PC-9 (cell line): ENCODE measurements at places on chromosomes 2 and 18.

DNA sequence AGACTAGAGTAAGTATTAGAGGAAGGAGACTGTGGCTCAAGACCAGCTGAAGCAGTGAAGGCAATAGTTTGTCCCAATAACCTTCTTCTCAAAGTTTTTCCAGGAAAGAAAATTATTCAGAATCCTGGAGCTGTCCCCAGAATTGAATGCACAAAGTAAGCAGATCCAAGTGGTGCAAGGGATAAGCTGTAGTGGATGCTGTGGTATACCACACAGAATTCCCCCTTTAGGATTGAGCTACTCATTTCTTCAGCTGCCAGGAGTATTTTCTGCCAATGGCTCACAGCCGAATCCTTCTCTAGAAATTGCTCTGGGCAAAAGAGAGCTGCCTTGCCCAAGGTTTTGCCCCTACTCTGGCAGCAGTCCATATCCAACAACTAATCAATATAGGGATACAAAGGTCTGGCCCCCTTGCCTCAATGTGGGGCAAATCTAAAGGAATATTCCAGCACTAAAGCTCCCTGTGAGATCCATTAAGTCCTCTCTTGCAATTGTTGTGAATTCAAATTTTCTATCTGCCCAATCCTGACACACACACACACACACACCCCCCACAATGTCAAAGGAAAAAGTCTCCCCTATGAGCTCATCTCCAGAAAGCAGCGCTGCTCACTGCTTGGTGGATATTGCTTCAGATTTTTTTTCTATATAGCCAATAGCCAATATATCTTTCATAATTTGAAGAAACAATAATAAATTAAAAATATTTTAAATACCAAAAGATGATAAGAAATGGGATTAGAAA lies 18.4 kb upstream of the TCF7L1 start:
- DNase-seq: no peak

GRCh38 chr18:7727361-7728076 lies 160.4 kb downstream of the PTPRM start:
- DNase-seq: no peak

DNA sequence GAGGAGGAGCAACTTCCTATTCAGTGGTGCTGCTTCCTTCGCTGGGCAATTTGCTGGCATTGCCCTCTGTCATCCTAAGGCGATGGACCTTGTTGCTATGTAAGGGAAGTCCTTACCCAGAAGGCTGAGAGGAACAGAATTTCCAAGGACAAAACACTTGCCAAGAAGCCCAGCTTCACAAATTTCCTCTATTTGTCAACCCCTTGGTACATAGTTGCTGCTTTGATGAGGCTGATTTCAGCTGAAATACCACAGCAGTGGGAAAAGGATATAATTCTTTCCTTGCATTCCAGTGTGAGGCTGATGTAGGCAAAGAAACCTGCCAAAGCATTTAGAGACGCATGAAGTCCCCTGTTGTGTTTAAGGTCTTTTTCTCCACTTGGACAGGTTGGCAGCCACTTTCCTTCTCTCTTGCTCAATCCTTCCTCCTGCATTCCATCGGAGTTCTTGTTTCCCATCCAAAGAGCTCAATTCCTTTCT lies 16.4 kb upstream of the ST3GAL5 start:
- DNase-seq: no peak

DNA sequence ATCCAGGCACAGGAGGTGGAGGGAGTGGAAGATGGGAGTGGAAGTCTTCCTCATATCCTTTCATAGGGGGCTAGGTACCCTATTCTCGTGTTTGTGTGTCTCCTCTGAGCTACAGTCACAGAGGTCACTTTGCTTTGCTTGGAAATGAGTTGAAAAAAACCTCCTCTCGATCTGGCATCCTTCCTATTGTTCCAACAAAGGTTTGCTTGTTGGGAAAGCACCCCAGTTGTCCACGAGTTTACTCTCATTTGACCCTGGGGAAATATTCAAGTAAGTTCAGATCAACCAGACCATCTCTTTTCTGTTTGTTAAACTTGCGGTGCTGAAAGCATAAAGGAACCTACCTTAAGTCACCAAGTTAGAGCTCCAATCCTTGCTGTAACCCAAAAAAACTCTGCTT lies 59.3 kb downstream of the ARHGEF33 start:
- DNase-seq: no peak

DNA sequence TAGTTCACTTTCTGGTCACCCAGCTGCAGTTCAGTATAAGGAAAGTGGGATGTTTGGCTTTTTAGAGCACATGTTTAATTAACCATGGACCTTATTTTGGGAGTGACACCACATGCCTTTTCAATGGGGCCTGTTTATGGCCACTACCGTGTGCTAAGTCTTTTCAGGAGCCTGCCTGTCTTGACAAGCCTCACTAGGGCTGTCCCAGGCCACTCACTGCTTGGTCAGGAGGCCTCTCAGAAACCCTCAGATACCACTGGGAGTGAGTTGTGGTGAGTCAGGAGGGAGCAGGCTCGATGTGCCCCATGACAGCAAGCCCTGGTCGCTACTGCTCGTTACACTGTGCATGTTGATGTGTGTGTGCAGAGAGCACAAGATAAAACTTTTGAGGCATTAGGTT lies 123.0 kb downstream of the MAP4K4 start:
- no peak for DNase-seq

DNA sequence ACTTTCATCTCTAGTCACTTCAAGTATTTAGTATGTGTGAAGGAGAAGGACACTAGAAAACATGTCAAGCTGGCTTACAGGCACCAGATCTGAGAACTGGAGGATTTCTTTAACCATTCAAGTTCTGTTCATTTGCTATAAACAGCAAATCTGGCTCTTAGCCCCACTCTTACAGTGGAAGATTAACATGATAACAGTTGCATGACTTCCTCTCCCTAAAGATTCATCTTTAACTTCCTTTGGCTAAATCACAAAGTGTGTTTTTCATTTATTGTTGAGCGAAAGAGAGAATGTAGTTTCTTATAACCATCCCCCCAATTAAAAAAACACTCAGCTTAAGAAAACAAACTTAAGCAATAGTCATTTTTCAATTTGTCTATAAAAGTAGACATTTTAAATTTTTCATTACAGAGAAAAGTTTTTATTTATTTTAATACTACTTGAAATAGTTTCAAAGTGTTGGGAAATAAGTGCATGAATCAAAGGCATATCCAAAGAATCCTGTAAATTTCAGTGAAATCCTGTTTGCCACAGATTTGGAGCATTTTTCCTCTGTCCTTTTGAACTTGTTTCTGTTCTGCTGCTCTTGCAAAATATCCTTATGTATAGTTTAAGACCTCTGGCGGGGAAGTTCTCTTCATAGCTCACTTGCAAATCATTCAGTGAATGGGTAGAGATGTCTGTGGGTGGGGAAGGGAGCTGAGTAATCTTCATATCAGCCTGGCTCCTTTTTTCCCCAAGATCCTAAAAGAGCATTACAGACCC lies 241.0 kb upstream of the RBBP8 start:
- no peak for DNase-seq

DNA sequence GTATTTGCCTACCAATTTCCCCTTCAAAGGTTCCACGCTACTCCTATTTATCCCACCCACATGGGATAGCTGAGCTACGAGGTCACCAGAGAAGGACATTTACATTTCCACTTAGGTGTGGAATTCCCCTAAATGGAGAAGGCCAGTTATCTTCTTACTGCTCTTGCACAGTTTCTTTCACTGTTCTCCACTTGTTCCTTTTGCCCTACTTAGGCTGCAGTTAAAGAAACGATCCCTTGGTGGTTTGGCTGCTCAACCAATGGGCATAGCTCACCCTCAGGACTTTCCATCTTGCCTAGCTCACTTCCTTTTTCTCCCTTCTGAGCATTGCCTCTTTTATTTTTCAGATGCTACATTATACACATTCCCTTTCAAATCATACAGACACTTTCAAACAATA lies 11.2 kb upstream of the NABP1 start:
- no peak for DNase-seq

GRCh38 chr2:230723363-230723762 lies 10.7 kb downstream of the CAB39 start:
- DNase-seq: no peak

- peak; percentile 86 for DNase-seq
Observed at GRCh38 chr2:95525294-95526035, 40.9 kb upstream of the TRIM43B start.

DNA sequence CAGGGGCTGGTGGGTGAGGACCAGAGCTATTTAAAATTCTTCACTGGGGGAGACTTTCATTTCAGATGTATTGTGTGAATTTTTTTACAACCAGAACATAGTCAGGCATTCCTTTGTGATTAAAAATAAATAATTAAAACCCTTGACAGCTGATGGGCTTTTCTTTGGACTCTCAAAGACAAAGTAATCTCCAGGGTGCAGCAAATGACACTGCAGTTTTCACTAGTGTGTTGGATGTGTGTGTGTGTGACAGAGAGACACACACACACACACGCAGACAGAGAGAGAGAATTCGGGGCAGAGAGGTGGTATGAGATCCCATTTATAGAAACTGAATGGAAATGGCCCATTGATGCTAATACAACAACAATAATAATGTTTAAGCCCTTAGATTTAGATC lies 10.3 kb upstream of the GALNT14 start:
- no peak for DNase-seq

DNA sequence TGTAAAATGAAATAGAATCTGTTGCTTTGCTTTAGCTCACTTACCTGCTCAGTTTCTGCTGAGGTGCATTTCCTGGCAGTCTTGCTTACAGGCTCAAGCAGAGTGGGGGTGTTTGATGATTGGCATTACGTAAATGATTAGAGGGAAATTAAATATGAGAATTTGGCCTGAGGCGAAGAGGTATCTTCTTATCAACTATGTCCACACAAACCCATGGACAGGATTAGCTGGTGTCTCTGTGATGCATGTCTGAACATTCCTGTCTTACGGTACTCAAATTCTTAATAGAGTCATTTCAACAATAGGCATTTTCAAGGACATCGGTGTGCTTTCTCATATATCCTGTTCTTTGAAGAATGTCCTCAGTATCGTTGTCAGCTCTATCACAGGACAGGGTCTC lies 102.1 kb downstream of the PRPF40A start:
- DNase-seq: no peak

DNA sequence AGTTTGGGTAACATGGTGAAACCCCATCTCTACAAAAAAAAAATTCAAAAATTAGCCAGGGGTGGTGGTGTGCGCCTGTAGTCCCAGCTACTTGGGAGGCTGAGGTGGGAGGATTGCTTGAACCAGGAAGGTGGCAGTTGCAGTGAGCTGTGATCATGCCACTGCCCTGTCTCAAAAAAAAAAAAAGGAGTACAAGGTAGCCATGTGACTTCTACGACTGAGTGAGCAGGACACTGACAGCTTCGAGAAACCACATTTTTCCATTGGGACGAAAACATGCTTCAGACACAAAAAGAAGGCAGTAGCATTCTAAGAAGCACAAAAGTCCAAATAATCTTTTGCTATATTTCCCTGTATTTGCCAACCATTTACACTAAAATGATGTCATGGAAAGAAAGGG lies 19.7 kb upstream of the IKZF2 start:
- no peak for DNase-seq

DNA sequence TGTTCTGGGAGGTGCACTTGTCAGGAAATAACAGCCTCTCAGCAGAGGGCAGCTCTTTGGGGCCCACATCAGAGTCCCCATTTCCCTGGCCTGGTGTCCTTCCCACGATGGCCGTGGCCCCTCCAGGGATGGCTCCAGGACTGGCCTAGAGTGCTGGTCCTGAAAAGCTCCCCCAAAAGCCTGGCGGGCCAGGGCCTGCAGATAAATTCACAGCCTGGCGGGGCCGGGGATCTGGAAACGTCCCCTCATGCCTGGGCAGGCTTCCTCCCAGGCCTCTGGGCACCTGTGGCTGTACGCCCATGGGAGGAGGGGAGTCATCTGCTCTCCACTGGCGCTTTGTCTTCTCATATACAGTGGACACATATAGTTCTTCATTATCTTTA lies 52.6 kb upstream of the HS6ST1 start:
- no peak for DNase-seq

GRCh38 chr2:114083717-114084387 lies 194.0 kb downstream of the ACTR3 start:
- no peak for DNase-seq

DNA sequence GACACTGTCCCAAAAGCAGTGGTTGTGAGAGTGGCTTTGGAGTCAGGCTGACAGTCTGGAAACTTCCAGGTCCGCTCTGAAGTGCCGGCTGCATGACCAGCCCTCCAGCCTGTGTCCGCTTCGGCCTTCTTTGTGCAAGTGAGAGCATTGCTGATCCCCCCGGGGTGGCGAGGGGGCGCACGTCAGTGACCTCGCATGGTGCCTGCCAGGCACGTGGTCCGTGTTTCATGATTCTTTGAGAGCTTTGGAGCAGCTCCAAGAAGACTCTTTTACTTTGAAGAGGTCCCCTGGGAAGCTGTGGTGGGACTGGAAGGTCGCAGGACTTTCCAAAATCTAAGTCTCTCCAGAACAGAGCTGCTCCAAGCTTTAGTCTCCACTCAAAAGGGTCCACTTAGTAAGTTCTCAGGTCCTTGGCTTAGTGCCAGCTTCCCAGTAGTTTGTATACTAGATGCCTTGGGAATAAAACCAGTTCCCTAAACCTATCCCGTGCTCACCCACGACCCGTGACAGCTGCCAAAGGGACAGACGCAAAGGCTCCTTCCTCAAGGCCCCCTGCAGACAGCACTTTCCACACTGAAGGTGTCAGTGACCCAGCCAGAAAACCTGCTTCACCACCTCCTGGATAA lies 68.8 kb downstream of the ADI1 start:
- DNase-seq: no peak

GRCh38 chr18:68456985-68457384 lies 257.9 kb downstream of the TMX3 start:
- no peak for DNase-seq

GRCh38 chr2:88252111-88252510 lies 82.0 kb downstream of the THNSL2 start:
- no peak for DNase-seq

DNA sequence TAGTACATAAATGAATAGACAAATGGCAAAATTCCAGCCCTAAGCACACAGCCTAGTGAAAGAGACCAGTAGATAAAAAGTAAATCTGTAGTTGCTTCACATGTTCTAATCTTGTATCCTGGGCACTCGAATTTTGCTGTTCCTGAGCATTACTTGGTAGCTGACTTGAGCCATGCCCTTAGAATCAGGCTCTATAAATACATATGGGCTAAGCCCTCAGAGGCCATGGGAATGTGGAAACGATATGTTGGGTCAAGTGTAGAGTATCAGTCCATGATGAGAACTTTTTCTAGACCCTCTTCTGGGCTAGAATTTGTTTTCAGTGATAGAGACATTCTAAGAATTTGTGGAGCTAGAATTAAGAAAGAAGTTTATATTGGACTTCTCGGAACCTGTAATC lies 21.9 kb downstream of the ELAC1 start:
- no peak for DNase-seq

DNA sequence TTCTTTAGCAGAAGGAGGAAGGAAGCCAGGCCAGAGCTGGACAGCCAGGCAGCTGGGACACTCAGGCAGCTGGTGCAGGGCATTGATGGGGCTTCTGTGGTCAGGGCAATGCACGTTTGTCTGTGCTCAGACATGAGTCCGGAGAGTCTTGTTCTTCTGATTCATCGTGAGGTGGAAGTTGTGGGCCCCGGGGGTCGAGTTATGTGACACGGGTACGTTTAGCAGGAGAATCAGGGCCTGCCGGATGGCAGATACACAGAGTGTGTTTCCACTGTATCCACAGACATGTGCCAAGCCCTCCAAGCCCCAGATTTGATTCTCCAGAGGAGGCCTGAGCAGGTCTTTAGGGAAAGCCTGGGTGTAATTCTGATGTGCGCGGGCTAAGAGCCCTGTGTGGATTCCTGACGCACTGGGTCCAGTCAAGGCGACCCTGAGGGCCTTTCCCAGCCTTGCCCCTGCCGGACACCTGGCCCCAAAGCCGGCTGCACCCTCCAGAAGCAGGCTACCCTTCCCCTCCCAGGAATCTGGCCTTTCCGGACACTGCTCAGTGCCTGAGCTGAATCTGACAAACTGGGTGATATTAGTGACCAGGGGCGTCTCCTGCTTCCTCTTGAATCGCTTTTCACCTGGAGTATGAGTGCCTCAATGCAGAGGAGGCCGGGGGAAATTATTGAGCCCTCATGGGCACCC lies 10.1 kb downstream of the ARHGEF4 start:
- no peak for DNase-seq
